ENCODE measurements at places on chromosomes 7 and 10.

DNA sequence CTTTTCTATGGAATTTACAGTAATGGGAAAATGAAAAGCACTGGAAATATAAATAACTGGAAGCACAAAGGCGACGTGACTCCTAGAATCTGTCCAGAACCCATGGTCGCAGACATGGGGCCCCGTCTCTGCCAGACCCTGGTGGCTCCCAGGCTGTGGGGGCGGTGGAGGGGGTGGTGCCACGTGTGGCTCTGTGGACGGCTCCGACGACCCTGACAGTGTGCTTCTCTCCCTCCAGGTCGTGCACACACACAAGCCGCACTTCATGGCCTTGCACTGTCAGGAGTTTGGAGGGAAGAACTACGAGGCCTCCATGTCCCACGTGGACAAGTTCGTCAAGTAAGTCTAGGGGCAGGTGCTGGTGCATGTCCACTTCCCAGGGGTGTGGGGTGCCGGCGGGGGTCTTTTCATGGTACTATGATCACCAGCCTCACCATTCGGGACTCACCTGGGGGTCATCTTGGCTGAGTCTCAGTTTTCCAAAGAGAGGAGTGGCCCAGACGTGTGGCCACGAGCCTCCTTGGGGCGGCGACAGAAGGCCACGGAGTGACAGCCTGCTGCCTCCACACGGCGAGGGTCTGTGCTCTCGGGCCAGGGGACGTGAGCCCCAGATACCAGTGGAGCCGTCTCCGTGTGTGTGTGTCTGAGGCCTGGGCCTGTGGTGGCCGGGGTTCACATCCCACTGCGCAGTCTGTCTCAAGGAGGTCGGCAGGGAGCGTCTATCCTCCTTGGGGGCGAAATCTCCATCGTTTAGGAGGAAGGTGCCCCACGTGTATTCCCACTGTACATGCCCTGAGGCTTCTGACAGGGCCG lies 108.2 kb downstream of the INPP5A start:
- DNase-seq = no peak

- no peak for DNase-seq
These were observed 60.6 kb upstream of the ANTXRL start for GRCh38 chr10:46226232-46226631.

DNA sequence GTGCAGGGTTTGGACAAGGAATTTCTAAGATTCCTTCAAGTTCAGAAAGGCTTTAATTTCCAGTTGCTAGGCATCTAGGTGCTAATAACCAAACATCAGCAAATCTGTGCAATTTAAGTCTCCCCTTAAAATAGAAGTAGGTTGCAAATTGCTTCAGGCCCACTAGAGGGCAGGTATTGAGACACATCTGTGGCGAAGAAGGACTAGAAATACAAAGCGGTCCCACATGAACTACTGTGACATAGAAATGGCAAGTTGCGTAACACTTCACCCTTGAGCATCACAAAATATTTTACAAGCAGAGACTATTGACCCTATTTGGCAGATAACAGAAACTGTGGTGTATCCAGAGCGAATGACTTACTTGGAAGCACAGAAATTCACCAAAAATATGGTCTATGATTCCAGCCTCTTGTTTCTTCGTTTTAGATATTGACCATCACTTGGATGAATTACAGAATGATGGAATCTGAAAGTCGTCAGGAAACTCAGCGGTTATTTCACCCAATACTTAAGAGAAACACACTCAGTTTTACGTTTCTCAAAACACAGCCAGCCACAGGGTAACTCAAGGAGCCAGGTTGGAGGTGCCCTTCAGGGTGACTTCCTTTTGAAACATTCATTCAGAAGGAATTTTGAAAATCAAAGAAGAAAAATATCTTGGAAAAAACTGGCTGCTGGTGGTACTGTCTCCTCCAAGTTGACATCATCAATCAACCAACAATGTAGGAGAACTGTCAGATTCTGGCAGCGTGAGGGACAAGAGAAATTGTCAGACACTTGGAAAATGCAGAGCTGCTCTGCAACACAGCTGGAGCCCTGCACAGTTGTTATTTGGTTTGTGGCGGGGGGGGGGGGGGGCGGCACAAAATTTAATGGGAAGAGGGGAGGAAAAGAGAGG lies 256.3 kb upstream of the MINDY3 start:
- no peak for DNase-seq

- DNase-seq = no peak
These were observed 1083.9 kb downstream of the SORCS3 start for GRCh38 chr10:105725007-105725406.

GRCh38 chr10:103114876-103115275 lies 78.2 kb downstream of the NT5C2 start:
- DNase-seq = no peak

- DNase-seq = no peak
These were observed 531 bp upstream of the INTS15 start for GRCh38 chr7:6589151-6589828.

GRCh38 chr10:19209319-19209718 lies 160.7 kb downstream of the MALRD1 start:
- no peak for DNase-seq

DNA sequence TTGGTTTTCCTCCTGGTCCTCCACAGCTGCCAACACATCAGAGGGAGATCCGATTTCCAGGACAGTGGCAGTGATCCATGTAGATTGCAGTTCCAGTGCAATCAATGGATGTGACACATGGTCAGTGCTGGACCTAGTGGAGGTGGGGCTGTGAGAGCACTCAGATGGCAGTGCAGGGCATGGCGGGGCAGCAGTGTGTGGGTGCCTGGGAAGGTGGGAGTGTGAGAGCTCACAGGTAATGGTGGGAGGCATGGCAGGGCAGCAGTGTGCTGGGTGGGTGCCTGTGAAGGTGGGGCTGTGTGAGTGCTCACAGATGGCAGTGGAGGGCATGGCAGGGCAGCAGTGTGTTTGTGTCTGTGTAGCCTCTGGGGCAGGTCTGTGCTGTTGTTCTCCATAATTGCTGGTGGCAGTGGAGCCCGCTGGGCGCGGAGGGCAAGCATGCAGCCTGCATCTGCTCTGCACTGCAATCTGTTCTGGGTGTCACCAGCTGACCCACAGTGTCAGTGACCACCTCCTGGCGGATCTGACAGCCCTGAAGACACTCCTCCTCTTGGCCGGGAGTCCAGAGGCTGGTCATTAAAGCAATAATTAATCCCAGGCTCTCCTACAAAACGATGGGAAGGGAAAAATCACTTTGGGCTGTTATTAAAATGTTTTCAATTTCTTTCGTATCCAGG lies 8.6 kb upstream of the ADARB2 start:
- no peak for DNase-seq

DNA sequence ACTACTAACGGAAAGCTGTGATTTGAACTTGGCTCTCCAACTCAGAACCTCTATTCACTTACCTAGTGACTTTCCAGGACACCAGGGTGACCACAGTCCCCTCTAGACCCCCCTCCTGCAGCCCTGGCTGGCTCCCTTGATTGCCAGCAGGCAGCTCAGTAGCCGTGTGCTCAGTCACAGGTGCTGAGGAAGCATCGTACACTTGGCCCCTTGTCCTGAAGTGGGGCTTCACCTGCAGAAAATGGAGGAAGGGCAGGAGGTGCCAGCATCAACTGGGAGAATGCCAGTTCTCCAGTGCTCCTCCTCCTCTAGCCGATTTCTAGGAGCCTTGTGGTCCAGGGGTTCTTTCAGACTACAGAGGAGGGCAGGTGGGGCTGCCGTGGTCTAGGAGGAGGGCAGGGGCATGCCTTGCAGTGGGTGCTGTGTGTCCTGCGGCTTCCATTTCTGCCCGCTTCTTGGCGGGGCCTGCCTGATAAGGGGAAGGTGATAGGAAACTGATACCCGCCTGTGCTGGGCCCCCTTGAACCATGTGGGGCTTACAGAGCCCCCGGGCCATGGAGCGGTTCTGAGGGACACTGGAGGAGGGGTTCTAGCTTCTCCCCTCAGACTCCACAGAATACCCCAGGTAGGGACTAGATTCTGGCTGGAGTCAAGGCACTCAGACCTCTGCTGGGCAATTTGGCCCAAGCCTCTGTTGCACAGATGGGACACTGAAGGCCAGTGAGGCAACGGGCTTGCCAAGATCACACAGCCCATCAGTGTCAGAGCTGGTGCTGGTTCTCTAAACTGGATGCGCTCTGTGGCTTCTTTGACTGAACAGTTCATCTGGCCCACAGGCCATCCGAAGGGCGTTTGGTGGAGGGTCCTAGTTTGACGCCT lies 14.0 kb downstream of the FAM241B start:
- DNase-seq = no peak

GRCh38 chr7:2554661-2555111 lies 638 bp downstream of the BRAT1 start:
- DNase-seq = no peak

DNA sequence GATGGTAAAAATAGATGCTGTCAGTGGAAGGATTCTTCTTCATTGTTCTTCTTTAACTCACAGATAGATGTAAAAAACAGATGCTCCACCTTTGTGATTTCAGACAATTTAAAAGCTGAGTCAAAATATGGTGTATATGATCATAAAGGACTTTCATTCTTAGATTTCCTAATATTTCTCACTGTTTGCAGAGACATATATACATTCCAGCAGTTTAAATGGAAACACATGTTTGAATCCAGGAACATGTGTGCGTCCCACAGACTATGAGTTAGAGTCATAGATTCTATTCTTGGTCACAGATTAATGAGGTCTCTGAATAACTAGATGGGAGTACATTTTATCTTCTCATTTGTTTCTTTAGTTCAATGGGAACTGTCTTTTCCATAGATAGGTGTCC lies 109.6 kb downstream of the BICC1 start:
- DNase-seq = no peak

GRCh38 chr7:31261341-31261740 lies 79.2 kb downstream of the NEUROD6 start:
- no peak for DNase-seq

- DNase-seq = no peak
These were observed 707.8 kb downstream of the XPNPEP1 start for GRCh38 chr10:109215291-109216075.

DNA sequence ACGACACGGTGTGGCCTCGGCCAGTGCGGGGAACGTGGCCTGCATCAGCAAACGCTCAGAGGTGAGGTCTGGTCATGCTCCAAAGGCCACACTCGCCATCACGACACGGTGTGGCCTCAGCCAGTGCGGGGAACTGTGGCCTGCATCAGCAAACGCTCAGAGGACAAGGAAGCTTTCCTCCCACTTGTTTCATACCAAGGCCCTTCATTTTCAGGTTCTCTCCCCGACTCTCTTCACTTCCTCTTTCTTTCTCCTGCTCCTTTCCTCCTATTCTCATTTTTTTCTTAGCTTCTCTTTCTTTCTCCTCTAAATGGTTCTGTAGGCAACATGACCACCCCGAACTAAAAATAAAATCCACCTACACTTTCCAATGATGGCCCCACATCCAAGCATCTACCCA lies 384.4 kb upstream of the SHH start:
- no peak for DNase-seq

GRCh38 chr10:77341055-77341454 lies 296.6 kb downstream of the KCNMA1 start:
- no peak for DNase-seq

- peak; percentile 60 for DNase-seq
These were observed 27.9 kb downstream of the C7orf25 start for GRCh38 chr7:42883950-42884349.

DNA sequence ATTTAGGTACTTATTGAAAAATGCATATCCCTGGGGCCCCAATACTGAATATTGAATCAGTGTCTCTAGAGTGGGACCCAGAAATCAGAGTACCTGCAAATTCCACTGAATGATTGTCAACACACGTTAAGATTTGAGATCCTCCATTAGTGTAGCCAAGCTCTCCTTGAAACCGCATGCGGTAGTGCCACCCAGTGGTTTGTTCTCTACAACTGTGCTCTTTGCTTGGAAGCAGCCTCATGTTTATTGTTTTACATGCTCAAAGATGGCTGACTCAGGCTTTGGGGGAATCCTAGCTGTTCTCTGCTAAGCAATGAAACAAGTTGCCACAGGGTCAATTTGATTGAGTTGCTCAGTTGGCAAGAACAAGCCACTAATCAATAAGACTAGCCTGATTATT lies 340.2 kb upstream of the CELF2 start:
- no peak for DNase-seq

DNA sequence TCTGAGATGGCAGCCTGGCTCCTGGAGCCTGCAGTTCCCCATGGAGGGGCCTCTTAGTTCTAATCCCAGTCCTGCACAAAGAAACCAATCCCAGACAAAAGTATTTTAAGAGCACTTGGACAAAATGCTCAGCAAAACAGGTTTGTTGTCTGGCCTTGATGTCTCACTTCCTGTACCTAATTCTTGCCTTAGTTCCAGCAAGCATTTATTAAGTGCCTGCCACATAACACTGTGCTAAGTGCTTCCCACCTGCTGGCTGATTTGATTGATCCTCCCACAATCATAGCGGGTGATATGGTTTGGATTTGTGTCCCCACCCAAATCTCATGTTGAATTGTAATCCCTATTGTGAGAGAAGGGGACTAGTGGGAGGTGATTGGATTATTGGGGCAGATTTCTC lies 65.7 kb upstream of the HABP2 start:
- DNase-seq = no peak

GRCh38 chr10:24453404-24453830 lies 244.5 kb downstream of the KIAA1217 start:
- DNase-seq = no peak

- DNase-seq = no peak
These were observed 481.5 kb upstream of the AKR1E2 start for GRCh38 chr10:4344492-4344994.

- no peak for DNase-seq
These were observed 17.1 kb downstream of the CNNM1 start for GRCh38 chr10:99346247-99346646.

DNA sequence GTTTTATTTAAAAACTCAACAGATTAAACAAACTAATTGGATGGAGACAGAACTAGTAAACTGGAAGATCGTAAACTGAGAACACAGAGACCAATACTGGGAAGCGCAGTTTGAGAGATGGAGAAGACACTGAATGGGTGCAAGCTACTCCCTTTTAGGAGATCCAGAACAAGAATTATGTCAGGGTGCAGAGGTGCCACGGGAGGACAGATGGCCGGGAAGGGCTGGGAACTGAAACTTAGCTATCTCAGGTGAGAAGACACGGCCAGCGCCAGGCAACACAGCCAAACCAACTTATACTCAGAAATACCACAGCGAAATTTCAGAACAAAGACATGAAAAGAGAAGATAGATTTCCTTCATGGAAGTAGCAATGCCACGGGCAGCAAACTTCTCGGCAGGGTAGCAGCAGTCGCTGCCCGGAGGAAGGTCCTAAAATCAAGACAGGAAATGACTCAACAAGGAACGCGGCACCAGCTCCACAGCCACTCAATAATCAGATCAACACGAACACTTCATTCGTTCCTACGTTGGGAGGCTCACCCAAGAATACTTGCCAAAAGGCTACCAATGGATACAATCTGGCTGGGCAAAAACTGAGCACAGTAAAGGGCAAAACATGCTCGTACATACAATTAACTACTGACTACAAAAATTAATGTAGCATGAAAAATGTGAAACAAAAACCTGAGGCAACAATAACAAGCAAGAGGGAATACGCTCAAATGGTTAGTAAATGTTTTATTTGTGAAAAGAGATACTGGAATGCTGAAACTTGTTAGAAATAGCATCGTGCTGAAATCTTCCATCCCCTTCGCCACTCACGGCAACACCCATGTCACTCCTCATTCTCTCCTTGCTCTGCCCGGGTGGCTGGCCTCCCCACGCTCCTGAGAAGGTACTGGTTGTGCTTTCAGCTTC lies 2.2 kb upstream of the LRRC27 start:
- DNase-seq = no peak

All from NCI-H1092 (cell line).